Activated CD4-positive, CD25-positive, alpha-beta regulatory T cell treated with anti-CD3 and anti-CD28 coated beads, Interleukin-2, amount 50 U/mL, for 24 hours (primary cell): ENCODE measurements at places on chromosomes 2 and 18.

GRCh38 chr2:182522405-182522896 lies 95.6 kb upstream of the PDE1A start:
- no peak for ATAC-seq

DNA sequence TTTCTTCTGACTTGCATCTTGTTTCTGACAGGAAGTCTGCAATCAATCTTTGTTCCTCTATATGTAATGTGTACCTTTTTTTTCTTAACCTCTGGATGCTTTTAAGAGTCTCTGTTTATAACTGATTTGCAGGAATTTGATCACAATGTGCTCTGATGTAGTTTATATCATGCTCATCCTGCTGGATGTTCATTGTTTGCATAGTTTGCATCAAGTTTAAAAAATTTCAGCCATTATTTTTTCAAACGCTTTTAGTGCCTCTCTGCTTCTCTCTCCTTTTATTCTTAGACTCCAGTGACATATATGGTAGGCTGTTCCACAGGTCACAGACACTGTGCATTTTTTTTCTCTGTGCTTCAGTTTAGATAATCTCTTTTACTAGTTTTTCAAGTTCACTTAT lies 23.9 kb downstream of the RBKS start:
- ATAC-seq: no peak

DNA sequence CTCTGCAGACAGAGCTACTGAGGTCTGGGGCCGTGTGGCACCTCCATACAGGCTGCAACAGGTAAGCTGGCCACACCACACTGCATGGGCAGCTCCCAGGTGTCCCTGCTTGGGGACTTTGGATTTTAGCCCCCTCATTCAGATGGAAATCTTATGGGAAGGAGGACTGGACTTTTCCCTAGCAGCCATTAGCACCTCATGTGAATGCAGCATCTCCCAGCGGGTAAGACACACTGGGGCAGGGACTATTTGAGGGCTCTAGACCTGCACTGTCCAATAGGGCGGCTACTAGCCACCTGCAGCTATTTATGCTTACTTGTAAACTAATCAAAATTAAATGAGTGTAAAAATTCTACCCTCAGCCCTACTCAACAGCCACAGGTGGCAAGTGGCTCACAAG lies 34.2 kb upstream of the GLI2 start:
- ATAC-seq: no peak

DNA sequence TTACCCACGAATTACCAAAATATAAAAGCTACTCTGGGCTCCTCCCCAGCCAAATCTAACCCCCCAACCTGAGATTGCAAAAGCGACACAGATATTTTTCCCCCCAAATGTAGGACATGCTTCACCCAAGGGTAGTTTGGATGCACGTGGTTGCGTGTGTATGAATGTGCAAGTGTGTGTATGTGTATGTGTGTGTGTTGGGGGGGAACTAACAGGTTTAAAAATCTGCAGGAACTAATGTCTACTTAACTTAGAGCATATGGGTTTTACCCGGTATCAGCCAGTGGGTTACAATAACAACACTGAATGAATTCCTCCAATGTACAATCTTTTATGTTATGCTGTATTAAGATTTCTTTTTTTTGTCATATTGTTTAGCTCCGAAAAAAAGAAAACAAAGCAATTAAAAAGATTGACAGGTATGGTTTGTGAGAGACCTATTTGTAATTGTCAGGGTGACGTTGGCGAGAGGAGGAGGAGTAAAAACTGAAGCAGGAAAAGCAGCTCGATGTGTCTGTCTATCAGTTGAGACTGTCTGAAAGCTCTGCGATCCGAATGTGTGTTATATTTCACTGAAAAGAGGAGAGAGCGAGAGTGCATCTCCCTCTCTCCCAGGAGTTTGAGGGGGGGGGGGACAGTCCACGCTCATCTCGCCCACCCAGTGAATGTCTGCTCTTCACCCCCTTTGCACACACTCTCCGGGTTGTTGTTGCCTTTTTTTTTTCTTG lies at the start of gene TSHZ1:
Gene TSHZ1, plus strand, starts transcription at position 524 of the 728 bp plus-strand sequence. CDS start 1,080 bp downstream, outside the sequence.
- ATAC-seq: peak; percentile 39

DNA sequence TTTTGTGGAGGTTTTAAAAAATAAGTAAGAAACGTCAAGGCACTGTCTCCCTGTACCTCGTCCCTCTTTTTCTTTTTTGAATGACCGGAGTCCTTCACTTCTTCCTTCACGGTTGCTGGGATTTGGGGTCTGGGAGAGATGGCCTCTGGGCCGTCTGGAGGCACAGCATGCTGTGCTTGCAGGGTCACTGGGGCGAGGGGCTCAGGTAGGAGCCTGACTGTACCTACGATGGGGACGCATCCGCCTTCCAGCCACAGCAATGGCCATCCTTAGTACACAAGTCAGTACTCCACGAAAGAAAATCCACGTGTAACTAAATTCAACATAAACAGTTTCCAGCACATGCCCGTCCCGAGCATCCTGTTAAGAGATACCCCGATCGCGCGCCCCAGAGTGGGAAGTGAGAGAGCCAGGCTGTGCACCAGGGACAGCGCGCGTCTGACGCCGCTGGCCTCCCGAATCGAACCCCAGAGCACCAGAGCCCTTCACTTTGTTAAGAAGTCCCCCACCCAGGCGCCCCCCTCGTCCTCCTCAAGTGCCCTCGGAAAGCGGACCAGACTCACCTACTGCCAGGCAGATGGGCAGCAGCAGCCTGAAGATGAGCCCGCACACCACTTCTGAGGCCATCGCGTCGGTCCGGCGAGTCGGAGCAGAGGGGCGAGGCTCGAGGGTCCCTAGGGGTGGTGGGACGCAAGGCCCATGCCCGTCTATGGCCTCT lies 1.2 kb downstream of the PIEZO2 start:
- no peak for ATAC-seq

DNA sequence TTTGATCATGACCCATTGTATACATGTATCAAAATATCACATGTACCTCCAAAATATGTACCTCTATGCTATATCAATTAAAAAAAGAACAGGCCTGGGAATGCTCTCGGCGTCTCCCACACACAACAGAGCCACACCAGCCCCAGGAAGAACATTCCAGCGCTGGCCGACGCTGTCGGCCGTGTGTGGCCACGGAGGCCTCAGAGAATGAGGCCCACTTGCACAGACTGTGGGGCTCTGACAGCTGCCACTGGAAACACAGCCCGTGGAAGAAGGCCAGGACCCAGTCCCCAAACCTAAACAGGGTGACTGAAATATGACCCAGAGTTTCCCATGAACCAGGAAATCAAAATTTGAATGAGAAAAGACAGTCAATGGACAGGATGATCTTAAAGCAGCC lies 69.7 kb downstream of the EIPR1 start:
- ATAC-seq: no peak

DNA sequence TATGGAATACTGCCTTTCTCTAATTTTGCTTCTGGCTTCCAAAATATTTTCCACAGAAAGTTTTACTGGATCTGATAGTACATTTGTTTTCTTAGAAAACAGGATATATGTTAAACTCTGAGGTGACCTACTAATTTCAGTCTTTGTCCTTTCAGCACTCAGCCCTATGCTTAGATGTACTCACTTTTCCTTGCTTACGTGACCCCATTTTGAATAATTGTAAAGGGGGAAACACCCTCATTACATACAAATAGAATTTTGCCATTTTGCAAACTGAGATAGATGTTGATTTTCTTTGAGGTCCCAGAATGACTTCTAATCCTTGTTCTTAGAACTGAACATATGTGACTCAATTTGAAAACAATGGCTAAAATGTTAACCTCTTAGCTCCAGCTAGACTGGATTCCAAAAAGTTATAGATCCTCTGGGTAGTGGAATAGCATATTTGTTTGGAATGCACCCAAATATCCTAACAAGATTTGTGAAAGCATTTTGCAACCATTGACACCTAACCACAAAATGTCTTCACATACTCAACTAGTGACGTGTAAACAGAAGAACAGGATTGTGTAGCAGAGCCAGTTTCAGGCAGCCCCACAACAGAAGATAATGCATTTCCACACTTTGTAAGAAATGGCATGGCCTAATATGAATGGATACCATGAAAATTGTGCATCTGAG lies 44.8 kb upstream of the EHBP1 start:
- no peak for ATAC-seq

GRCh38 chr2:26978061-26978596 lies 7.7 kb downstream of the MAPRE3 start:
- ATAC-seq: no peak
